ENCODE measurements at places on chromosomes 12 and 14. TPM values are rescaled to one million over a fixed set of nuclear protein-coding genes. Genes with fewer than 3 reads are reported as not detected.

GRCh38 chr12:69600804-69601203 lies 9.9 kb downstream of the LRRC10 start:
- H3K27ac ChIP-seq = no peak overlapping the region
- no peaks in the 10 kb centered on the region for H3K27me3 ChIP-seq
- no peak overlapping the region for H3K4me3 ChIP-seq
- no peak for DNase-seq
- H3K4me1 ChIP-seq = no peaks in the 10 kb centered on the region

GRCh38 chr12:123659996-123660727 lies 10.8 kb upstream of the TCTN2 start:
- no peaks in the 10 kb centered on the region for H3K4me1 ChIP-seq
- DNase-seq = no peak
- no peak overlapping the region for H3K4me3 ChIP-seq
- H3K27ac ChIP-seq = no peak overlapping the region
- H3K27me3 ChIP-seq = no peaks in the 10 kb centered on the region

DNA sequence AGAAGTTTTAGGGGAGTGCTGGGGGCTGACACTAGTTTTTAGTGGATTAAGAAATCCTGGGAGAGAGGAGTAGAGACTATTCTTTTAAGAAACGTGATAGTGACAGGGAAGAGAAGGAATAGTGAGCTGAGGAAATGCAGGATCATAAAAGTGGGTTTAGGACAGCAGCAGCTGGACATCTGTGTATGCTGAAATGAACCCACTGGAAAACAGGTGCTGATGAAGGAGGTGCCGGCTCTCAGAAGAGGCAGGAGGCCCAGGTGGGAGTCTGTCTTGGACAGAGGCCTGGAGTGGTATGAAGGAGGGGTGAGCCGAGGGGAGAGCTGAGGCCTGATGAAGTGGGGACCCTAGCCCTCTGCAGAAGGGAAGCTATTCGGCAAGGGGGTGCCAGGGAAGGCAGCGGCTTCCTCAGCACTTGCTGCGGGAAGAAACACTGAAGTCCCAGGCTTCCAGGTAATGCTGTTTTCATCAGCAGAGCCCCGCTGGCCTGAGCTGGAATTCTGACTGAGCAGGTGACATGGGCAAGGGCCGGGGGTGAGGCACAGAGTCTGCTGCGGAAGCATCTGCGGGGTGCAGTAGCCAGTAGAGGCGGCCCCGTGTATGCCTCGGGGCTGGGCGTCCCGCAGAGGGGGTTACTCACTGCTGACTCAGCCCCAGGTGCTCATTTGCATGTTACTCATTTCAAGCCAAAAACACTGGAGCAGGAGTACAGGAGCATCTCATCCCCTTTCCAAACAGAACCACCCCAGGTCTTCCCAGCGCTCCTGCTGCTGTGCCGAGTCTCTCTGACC lies 89.7 kb downstream of the TMCC3 start:
- H3K36me3 ChIP-seq = no peaks in the 10 kb centered on the region
- H3K27me3 ChIP-seq = no peaks in the 10 kb centered on the region
- DNase-seq = no peak
- no peak overlapping the region for H3K27ac ChIP-seq
- H3K4me1 ChIP-seq = no peaks in the 10 kb centered on the region

DNA sequence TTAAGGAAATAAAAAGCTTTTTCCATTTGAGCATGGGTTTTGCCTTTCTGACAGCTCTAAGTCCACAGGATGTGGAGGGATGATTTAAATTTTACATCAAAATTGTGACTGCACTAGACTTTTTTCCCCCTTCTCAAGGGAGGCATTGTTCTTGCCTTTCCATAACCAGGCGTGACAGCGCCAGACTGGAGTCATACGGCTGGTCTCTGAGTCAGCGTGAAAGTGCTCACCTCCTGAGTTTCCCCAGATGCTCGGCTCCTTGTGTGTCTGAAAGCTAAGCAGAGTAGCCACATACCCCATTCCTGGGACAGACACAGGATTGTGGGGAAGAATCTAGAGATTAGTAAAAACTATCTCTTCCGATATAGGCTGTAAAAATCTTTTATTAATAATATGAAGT lies 43.1 kb downstream of the SOX5 start:
- no peaks in the 10 kb centered on the region for H3K27me3 ChIP-seq
- H3K4me1 ChIP-seq = no peaks in the 10 kb centered on the region
- no peak overlapping the region for H3K4me3 ChIP-seq
- DNase-seq = no peak
- H3K36me3 ChIP-seq = no peaks in the 10 kb centered on the region
- H3K27ac ChIP-seq = no peak overlapping the region

- H3K27ac ChIP-seq = no peak overlapping the region
- peaks cover 60% of the 10 kb centered on the region for H3K36me3 ChIP-seq
- H3K4me1 ChIP-seq = peaks cover 51% of the 10 kb centered on the region
Observed at GRCh38 chr14:94062344-94062940, 18.6 kb downstream of the DDX24 start.

GRCh38 chr12:103820881-103821489 lies 20.0 kb downstream of the NT5DC3 start:
- no peak overlapping the region for H3K4me3 ChIP-seq
- no peak for DNase-seq
- no peaks in the 10 kb centered on the region for H3K36me3 ChIP-seq
- H3K27ac ChIP-seq = no peak overlapping the region

GRCh38 chr14:91716999-91717398 lies 14.9 kb downstream of the CATSPERB start:
- no peak overlapping the region for H3K27ac ChIP-seq
- no peaks in the 10 kb centered on the region for H3K36me3 ChIP-seq
- no peaks in the 10 kb centered on the region for H3K27me3 ChIP-seq
- H3K4me1 ChIP-seq = no peaks in the 10 kb centered on the region
- H3K4me3 ChIP-seq = no peak overlapping the region
- DNase-seq = no peak

GRCh38 chr12:131352296-131352900 lies 358.5 kb upstream of the SFSWAP start:
- no peaks in the 10 kb centered on the region for H3K27me3 ChIP-seq
- H3K4me3 ChIP-seq = no peak overlapping the region
- no peaks in the 10 kb centered on the region for H3K36me3 ChIP-seq
- H3K4me1 ChIP-seq = no peaks in the 10 kb centered on the region
- no peak for DNase-seq
- no peak overlapping the region for H3K27ac ChIP-seq

- H3K4me1 ChIP-seq = peaks cover 5% of the 10 kb centered on the region
- no peaks in the 10 kb centered on the region for H3K27me3 ChIP-seq
- H3K36me3 ChIP-seq = no peaks in the 10 kb centered on the region
- no peak overlapping the region for H3K27ac ChIP-seq
- no peak for DNase-seq
Observed at GRCh38 chr12:80189241-80189640, 89.9 kb downstream of the OTOGL start.

GRCh38 chr14:76678244-76678800 lies 82.9 kb upstream of the VASH1 start:
- no peak overlapping the region for H3K27ac ChIP-seq
- no peak overlapping the region for H3K4me3 ChIP-seq
- H3K4me1 ChIP-seq = no peaks in the 10 kb centered on the region

GRCh38 chr12:55717011-55718007 lies 1.5 kb downstream of the BLOC1S1 start:
- DNase-seq = no peak
- no peaks in the 10 kb centered on the region for H3K36me3 ChIP-seq
- H3K4me1 ChIP-seq = peaks cover 24% of the 10 kb centered on the region
- H3K27ac ChIP-seq = no peak overlapping the region

GRCh38 chr14:104741803-104742251 lies 11.1 kb upstream of the SIVA1 start:
- H3K27me3 ChIP-seq = no peaks in the 10 kb centered on the region
- no peaks in the 10 kb centered on the region for H3K4me1 ChIP-seq
- no peaks in the 10 kb centered on the region for H3K36me3 ChIP-seq
- no peak overlapping the region for H3K27ac ChIP-seq
- no peak for DNase-seq

DNA sequence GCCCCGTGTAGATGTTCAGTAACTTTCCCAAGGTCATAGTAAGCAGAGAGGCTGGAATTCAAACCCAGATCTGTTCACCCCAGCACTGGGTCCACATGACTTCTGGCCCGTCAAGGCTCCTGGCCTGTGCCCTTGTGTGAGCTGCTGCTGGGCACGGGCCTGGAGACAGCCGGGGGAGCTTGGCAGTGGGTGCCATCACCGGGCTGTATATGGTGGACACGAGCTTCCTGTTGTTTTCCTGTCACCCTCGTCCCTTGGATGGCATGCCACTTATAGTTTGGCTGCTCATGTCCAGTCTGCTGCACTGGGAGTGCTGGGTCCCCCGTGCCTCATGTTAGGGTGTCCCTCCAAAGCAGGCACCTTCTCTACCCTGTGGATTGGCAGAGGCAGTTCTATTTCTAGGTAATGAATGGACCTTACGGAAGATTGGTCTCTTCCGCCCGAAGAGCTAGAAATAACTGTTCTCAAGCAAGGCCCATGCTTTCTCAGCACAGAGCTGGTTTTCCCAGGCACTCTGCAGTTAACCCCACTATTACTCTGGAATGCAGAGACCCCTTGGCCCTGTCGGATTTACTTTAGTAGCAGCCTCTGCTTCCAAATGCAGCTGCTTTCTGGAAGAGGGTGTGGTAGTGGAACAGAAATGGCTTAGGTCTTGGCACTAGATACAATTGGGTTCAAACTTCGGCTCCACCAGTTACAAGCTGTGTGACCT lies 44.3 kb downstream of the ELK3 start:
- no peak overlapping the region for H3K4me3 ChIP-seq
- DNase-seq = no peak
- no peaks in the 10 kb centered on the region for H3K36me3 ChIP-seq
- H3K27ac ChIP-seq = no peak overlapping the region
- H3K4me1 ChIP-seq = peaks cover 64% of the 10 kb centered on the region

DNA sequence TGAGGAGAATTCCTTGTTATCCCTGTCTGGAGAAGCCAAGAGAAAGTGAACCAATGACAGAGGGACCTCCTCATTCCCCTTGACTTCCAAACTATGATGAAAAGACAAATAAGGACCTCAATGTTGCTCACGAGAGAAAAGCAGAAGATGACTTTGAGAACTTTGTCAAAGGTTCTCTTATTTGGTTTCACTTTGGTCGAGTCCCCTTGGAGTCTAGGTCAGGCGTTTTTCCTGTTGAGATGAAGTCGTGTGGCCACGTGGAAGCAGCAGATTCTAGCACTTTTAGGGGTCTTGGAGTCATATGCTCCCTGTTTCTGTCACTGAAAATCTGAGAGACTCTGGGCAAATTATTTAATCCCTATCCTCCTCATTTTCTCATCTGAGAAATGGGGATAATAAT lies 33.8 kb upstream of the COL2A1 start:
- no peak for DNase-seq
- H3K4me1 ChIP-seq = no peaks in the 10 kb centered on the region
- H3K36me3 ChIP-seq = no peaks in the 10 kb centered on the region

DNA sequence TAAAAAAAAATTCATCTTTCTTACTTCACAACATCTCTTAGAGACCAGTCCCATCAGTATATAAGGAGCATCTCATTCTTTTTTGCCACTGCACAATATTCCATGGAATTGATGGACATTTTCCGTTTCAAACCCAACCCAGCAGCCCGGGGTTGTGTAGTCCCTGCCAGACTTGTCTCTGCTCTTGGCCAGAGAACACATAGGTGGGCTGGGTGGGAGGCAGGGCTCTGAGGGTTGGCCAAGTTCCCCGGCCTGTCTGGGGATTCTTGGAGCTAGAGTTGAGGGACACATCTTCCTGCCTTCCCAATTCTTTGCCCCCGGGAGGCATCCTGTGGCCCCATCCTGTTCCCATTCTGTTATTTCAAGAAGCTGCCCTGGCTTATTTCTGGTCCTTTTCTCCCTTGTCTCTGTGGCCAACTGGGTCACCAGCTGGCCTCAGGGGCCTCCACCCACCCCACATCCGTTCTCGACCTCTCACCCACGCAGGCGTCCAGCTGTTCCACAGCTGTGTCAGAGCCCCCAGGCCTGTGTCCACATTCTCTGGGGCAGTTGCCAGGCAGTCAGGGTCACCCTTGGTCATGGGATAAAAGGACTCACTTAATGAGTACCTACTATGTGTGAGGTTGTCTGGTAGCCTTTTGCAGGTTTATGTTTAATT lies 52.0 kb upstream of the CCDC63 start:
- no peak overlapping the region for H3K4me3 ChIP-seq
- no peaks in the 10 kb centered on the region for H3K36me3 ChIP-seq
- H3K4me1 ChIP-seq = no peaks in the 10 kb centered on the region
- H3K27me3 ChIP-seq = no peaks in the 10 kb centered on the region

- no peaks in the 10 kb centered on the region for H3K4me1 ChIP-seq
- no peak overlapping the region for H3K4me3 ChIP-seq
- no peaks in the 10 kb centered on the region for H3K36me3 ChIP-seq
- H3K27ac ChIP-seq = no peak overlapping the region
- H3K27me3 ChIP-seq = no peaks in the 10 kb centered on the region
- no peak for DNase-seq
Observed at GRCh38 chr12:127542931-127543330, 724.0 kb upstream of the TMEM132C start.

DNA sequence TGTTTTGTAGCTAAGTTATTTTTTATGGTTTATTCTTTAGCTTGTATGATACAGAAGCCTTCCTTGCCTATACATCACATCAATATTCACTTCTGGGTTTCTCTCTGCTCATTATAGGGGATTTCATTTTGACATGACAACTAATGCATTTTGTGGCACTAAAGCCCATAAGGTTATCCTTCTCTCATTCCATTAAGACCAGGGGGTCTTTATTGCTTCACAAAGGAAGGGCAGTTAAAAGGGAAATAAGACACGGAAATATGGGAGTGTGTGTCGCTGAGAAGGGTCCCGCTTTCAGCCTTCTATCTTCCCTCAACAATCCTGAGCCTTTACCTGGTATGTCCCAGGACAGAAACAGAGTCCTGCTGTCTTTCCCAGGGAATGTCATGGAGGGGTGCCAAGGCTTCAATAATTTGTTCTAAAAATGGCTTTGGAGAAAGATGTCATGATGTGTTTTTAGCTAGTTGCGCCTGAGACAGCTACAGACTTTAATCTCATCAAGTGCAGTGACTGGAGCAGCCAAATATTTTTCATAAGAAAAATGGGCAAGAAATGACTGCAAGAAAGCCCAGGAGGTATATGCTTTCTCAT lies 1145.4 kb upstream of the TMEM132C start:
- no peaks in the 10 kb centered on the region for H3K27me3 ChIP-seq
- no peaks in the 10 kb centered on the region for H3K4me1 ChIP-seq
- H3K27ac ChIP-seq = no peak overlapping the region
- no peaks in the 10 kb centered on the region for H3K36me3 ChIP-seq

DNA sequence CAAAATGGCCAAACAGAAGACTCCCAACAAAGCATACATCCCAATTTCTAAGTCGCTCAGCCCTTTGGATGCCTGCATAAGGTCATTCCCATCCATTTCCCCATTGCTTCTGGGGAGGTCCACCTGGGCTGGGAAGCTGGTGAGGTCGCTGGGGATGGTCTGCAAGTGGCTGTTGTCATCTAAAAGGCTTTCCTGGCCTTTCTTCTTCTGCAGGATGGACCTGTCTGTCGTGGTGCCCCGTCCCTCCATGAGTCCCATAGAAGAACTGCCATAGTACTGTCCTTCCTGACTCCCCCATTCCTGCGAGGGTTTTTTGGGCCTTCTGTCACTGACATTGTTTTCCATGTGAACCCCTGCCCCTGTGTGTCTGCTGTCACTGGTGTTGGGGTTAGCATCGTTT lies 221.1 kb downstream of the GLT1D1 start:
- H3K27ac ChIP-seq = no peak overlapping the region
- no peaks in the 10 kb centered on the region for H3K4me1 ChIP-seq
- H3K4me3 ChIP-seq = no peak overlapping the region
- no peaks in the 10 kb centered on the region for H3K27me3 ChIP-seq
- DNase-seq = no peak

Gene SYNDIG1L
- total RNA-seq = not detected

Gene TPH2
- not detected for total RNA-seq

Gene ITGA7
- 2.7 TPM for total RNA-seq

Gene GTF2A1
- total RNA-seq = 49.4 TPM

Gene OTOGL
- not detected for total RNA-seq

Gene ABCD2
- 5.0 TPM for total RNA-seq

Gene ESPL1
- total RNA-seq = 63.4 TPM

All from CD8-positive, alpha-beta memory T cell (primary cell).